DMS79 (cell line): ENCODE measurements at places on chromosomes 7 and 10.

GRCh38 chr10:1096287-1096889, 40.2 kb downstream of the WDR37 start:
- no peak for DNase-seq

GRCh38 chr7:147079921-147080420, 963.4 kb downstream of the CNTNAP2 start:
- no peak for DNase-seq

GRCh38 chr7:82821037-82821436, 341.6 kb downstream of the PCLO start:
- no peak for DNase-seq

- no peak for DNase-seq
These were observed 13.3 kb downstream of the IFIT5 start for GRCh38 chr10:89427629-89428028.

GRCh38 chr7:67619175-67619574, 622.5 kb downstream of the TYW1 start:
- DNase-seq, result no peak

DNA sequence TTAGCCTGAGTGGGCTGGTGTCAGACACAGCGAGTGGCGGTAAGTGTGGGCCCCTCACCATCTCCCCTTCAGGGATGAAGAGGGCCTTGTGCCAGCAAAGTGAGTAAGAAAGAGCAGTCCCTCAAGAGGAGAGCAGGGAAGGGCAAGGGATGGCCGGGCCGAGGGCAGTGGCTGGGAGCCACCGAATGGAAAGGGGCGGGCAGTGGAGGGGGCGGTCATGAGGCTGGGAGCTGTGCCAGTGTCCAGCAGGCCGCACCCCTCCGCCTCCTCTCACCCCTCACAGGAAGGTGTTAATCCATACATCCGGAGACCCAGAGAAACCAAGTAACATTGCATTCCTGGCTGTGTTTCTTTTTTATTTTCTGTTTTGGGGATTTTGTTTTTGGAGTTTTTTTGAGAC, 28.6 kb upstream of the RASGEF1A start:
- DNase-seq, result no peak

- no peak for DNase-seq
These were observed 143.8 kb downstream of the ARHGAP21 start for GRCh38 chr10:24579906-24580305.

GRCh38 chr10:17771017-17771416, 19.0 kb downstream of the TMEM236 start:
- DNase-seq, result no peak

DNA sequence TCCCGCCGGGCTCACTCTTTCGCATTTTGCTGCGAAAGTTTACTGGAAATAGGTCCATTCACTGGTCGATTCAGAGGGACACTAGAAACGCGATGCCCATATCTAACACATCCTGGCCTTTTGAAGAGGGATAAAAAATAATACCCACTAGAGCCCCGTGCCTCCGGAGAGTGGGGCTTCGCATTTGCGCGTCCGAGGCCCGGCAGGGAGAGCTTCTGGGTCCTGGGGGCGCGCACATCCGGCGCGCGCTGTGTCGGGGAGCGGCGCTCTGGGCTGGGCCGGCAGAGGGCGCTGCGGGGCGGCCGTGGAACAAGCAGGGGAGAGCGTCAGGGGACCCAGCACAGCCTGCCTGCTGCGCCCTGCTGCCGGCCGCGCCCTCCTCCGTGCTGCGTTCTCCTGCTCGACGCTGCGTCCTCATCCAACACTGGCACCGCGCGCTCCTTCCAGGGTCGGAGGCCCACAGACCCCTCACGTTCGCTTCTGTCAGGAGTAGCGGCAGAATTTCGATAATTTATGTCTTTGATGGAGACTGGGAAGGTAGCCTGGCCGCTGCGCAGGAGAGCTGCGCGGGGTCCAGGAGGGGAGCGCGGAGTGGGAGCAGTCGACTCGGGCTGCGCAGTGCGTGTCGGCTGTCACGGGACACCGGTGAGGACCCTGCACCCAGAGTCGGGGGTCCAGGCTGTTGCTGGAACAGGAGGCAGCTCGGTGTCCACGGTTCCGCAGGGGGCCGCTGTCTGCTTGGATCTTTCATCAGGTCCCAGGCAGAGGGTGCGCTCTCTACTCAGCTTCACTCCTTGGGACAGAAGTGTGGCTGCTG, 41.5 kb upstream of the ZNF32 start:
- DNase-seq, result peak; percentile 8

DNA sequence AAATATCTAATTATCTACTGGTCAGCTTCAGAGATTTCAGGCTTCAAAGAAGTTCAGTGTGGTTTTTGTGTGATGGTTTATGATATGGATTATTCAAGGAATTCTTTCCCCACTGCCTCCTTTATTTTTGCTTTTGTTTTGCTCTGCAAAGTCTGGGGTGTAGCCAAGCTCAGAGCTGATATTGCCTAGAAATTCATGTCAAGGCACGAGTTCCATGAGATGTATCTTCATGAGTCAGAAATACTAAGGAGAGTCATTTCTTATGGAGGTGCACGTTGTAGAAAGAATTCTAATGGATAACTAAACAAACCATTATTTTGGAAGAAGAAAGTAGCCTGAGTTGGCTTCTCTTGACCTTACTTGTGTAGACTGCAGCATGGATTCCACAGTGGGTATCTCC, 37.4 kb downstream of the VIM start:
- DNase-seq, result no peak

DNA sequence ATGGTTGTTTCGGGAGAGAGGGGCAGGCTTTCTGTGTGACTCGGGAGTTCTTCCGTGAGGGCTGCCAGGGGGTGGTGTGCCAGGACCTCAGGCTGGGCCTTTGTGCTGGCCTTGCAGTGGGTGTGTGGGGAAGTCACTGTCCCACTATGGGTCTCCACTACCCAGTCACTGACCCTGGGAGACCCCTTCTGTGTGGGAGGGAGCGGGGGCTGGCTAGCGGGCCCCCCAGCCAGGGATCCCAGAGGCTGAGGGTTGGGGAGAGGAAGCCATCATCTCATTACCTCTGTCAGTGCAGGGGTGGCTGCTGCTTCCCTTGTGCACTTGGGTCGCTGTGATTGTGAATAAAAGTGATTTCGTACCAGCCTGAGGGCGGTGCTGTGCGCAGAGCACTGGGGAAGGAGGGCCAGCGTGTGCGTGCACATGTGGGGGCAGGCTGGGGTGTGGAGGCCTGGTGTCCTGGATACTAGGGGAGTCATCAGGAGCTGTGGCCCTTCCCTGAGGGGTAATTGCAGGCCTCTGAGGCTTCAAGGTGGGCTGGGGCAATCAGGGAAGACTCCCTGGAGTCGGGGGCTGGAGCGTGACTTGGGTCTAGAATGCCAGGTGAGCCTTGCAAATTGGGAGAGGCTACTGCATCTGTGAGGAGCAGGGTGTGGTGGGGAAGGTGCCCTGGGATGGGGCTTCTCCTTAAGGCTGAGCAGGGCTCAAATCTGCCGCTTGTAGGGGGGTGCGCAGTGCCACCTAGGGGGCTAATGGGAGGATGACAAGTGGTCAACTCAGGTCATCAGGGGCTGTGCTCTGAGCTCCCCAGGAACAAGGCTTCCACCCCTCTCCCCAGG, 98.9 kb downstream of the NEURL1 start:
- DNase-seq, result no peak

DNA sequence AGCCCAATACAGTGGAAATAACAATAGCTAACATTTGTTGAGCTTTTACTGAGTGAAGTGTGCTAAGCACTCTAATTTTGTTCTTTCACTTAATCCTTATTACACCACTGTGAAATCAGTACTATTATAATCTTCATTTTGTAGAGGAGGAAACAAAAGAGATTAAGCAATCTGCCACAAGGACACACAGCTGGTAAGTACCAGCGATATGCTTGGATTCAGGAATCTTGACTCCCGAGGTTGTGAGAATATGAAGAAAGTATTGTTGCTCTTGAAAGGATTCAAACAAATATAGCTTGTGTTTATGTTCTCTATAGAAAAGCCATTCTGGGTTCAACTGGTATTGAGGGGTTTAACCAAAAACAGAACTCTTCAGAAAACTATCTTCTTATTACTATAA, 93.7 kb upstream of the HECTD2 start:
- no peak for DNase-seq

DNA sequence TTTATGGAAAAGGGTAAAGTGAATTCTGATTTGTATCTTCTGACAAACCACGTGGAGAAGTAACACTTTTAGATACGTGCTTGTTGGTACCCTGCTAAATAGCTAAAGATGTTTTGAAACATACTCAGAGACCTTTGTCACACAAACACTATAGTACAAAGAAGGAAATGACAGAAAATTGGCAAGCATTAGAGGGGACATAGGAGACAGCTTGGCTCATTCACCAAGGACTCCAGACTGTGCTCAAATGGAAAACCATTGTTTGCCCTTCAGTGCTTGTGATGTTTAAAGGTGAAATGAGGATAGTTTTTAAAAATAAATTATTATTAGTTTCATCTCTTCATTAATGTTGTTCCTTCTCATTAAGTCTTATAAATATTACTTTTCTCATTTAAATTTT, 34.0 kb upstream of the CD36 start:
- DNase-seq, result peak; percentile 36

DNA sequence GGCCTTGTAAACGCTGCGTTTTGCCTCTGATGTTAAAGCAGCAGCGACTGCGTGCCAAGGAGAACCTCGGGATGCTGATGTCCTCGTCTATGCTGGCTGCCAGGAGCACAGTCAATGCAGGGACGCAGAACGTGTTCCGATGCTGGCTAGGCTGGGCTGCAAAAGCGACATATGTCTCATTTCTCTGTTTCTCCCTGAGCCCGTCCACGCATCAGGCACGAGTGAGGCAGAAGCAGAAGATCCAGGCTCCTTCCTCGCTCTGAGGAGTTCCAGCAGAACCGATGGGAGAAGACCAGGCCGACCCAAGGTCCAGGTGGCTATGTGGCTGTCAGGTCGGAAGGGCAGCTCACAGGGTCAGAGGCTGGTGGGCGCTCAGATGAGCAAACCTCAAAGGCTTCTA, 3.7 kb upstream of the FOXL3 start:
- no peak for DNase-seq

- DNase-seq, result no peak
These were observed 27.1 kb upstream of the AKAP9 start for GRCh38 chr7:91913612-91914011.

- no peak for DNase-seq
These were observed 625 bp downstream of the GIMAP2 start for GRCh38 chr7:150686030-150686631.

- DNase-seq, result no peak
These were observed 22.4 kb upstream of the FOXK1 start for GRCh38 chr7:4659551-4660286.

DNA sequence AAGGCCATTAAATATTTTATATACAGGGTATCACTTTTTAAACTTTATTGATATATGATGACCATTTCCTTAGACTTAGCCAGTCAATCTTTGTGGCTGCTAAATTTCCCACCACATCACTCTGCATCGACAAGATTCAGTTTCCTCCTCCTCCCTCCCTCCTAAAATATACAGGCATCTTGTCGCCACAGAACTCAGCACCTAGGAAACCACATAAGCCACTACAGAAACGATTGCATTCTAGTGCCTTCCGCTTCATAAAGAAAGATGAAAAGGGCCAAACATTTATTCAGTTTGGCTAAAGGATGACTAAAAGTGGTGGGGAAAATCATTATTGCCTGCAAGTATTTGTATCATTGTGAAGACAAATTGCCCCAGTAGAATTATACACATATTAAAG, 30.7 kb downstream of the ERCC6 start:
- no peak for DNase-seq

DNA sequence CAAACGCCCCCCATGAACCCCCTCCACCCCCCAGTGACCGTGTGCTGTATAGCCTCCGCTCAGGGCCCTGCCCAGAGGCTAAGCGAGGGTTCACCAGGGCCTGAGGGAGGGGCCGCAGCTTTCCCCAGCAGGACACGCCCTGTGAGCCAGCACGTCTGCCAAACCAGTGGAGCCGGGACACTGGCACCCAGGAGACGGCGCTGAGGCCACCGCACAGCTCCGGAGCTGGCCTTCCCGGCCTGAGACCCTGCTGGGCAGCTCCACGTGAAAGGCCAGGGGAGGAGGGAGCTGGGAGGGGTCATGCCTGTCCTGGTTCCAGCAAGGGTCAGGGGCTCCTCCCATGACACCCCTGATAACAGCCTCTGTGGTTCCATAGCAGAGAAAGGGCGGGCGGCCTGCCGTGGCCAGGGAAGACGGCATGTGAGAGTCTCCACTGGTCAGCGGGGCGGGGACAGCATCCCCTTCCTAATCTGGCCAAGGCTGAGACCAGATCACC, 278.3 kb downstream of the ELFN1 start:
- no peak for DNase-seq

DNA sequence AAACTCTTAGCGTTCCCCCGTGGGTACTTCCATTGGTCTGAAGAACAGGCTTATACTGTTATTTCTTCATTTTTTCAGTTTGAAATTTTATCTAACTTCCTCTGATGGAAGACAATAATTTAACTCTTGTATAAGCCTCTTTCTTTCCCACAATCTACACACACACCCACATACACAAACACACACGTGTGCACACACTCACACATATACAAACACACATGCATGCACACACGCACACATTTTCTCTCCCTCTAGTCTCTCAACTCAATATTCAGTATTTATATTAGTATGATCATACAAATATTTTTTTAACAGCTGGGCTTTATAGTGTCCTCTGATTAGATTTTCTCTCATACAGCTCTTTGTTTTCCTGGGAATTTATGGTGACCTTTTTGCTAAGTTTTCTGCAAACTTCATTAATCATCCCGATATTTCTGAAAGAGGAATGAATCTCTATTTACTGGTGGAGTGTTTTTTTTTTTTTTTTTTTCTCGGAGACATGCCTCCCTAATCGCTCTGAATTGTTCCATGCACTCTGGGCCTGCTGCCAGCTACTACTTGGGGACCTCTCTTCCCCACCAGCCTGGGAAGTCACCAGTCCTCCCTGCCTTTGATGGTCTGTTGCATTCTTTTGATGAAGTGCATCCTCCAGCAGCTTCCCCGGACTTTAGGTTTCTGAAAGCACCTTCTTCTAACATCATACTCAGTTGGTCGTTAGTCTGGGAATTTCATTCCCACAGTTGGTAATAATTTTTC, 75.5 kb downstream of the ZNF777 start:
- peak; percentile 81 for DNase-seq

GRCh38 chr7:73683056-73683787, at the start of the genes BUD23 and DNAJC30:
BUD23 (plus strand) TSS chr7:73683597; CDS start chr7:73683626, 29 bp downstream.
DNAJC30 (minus strand) TSS chr7:73683453; CDS start chr7:73683423, 30 bp downstream.
- DNase-seq, result peak; percentile 97

DNA sequence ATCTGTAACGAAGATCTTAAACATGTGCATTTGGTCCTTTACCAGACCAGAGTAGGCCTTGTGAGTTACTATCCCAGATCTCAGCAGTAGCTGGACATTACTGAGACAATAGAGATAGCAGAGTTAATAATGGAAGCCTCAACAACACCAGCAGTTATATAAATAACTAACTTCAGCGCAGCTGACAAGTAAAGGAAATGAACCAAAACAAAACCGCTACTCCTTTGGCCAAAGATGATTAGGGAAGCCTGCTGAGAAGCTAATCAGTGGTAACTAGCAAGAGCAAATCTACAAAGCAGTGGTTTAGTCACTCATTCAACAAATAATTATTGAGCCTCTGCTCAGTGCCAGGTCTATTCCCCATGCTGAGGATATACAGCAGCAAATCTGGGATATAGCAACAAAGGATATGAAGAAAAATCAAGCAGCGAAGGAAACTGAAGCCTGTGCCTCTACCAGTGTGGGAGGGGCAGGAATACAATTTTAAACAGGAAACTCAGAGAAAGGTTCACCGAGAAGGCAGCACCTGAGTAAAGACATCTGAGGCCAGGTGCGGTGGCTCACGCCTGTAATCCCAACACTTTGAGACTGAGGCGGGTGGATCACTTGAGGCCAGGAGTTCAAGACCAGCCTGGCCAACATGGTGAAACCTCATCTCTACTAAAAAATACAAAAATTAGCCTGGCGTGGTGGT, 103.6 kb downstream of the ELMO1 start:
- no peak for DNase-seq

GRCh38 chr7:5824297-5824610, 42.8 kb upstream of the RNF216 start:
- DNase-seq, result no peak
